ENCODE measurements at places on chromosomes 2 and 18. TPM values are rescaled to one million over a fixed set of nuclear protein-coding genes. Genes with fewer than 3 reads are reported as not detected.

Gene BBS5
- 14.7 TPM for total RNA-seq

DNA sequence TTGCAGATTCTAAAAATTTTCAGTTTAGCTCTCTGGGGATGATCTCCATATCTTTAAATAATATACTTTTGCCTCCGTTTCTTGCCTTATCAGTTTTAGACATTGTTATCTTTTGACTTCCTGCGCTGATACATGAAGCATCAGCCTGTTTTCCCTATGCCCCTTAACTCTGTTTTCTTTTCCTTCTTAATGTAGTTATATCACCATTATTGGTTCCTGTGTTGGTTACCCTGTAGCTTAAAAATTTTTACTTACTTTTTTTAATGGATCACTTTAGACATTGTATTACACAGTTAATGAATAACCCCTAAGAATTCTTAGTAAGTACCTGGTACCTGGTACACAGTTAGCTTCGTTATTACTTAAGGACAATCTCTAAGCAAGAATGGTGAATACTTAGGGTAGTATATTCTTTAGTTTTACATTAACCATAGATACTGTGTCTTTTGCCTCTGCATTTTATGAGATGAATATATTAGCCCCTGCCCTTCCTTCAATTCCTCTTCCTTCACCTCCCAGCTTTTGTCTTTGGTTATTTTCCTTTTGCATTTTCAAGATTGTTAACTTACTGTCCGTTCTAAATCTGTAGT lies 40.9 kb downstream of the BABAM2 start:
- H3K36me3 ChIP-seq: peaks cover 3% of the 10 kb centered on the region
- no peaks in the 10 kb centered on the region for H3K27me3 ChIP-seq
- no peak overlapping the region for H3K4me3 ChIP-seq
- H3K4me1 ChIP-seq: no peaks in the 10 kb centered on the region

DNA sequence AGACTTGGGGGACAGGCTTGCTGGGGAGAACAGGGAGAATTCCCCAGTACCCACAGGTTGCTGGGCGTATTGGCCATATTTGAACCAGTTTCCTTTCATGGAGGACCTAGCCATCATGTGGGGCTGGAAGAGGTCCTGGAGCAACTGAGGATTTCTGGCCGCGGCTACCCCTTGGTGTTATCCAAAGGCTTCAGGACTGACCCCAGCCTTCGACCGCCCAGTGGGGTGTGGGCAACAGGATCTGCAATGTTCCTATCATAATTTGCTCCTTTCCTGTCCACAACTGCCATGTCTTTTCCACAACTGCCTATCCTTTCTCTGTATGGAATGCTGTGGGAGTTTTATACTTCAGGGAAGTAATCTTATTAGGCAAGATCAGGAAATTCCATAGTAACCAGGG lies 1053.6 kb upstream of the SLC39A10 start:
- H3K4me3 ChIP-seq: no peak overlapping the region
- H3K36me3 ChIP-seq: no peaks in the 10 kb centered on the region
- H3K27me3 ChIP-seq: no peaks in the 10 kb centered on the region
- H3K27ac ChIP-seq: no peak overlapping the region
- no peaks in the 10 kb centered on the region for H3K4me1 ChIP-seq
- no peak for DNase-seq

DNA sequence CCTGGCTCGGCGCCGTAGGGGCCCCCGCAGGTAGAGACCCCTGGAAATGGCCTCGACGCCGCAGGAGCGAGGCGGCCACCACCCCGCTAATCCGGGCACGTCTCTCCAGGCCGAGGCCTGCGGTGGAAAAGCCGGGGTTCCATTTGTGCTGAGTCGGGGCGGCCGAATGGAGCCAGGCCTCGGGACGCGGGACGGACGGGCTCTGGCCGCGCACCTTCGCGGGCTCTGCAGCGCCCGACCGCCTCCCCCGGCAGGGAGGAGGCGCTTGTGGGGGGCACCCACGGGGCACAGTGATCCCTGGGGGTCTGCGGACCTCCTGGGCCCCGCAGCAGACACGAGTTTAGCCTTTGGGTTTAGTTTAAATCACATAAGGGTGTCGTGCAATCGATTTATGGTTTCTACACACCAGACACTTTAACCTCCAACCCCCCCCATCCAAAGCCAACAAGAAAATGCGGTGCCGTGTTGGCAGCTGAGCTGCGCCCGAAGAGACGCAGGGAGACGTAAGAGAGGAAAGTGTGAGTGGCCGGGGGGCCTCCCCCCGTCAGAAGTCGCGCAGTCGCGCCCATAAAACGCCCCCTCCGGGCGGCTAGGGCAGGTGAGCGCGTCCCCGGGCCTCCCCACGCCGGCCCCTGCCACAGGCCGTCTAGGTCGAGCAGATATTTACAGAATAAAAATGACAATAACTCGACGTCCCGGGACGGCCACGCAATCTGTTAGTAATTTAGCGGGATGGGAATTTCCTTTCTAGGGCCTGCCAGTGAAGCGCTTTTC lies 1.0 kb upstream of the NFATC1 start:
- DNase-seq: no peak
- no peaks in the 10 kb centered on the region for H3K36me3 ChIP-seq
- H3K4me1 ChIP-seq: peaks cover 29% of the 10 kb centered on the region

Gene CNTNAP5
- not detected for total RNA-seq

DNA sequence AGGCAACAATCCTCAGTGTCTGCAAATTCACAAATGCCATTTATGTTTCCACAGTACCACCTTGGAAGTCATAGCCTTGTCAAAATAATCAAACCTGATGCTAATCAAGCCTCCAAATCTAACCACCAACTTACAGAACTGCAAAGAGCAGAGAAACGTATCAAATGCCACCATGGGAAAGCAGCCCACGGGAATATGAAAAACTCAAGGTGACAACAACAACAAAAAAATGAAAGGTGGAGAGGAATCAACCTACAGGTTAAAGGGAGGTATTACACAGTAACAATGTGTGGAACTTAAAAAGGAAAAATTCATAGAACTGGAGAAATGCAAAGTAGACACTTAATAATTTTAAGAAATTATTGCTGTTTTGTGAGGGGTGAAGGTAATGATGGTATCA lies 46.7 kb downstream of the CD226 start:
- H3K36me3 ChIP-seq: no peaks in the 10 kb centered on the region
- H3K4me1 ChIP-seq: no peaks in the 10 kb centered on the region
- no peaks in the 10 kb centered on the region for H3K27me3 ChIP-seq
- no peak for DNase-seq
- no peak overlapping the region for H3K4me3 ChIP-seq
- H3K27ac ChIP-seq: no peak overlapping the region

Gene SIGLEC15
- total RNA-seq: 0.33 TPM

DNA sequence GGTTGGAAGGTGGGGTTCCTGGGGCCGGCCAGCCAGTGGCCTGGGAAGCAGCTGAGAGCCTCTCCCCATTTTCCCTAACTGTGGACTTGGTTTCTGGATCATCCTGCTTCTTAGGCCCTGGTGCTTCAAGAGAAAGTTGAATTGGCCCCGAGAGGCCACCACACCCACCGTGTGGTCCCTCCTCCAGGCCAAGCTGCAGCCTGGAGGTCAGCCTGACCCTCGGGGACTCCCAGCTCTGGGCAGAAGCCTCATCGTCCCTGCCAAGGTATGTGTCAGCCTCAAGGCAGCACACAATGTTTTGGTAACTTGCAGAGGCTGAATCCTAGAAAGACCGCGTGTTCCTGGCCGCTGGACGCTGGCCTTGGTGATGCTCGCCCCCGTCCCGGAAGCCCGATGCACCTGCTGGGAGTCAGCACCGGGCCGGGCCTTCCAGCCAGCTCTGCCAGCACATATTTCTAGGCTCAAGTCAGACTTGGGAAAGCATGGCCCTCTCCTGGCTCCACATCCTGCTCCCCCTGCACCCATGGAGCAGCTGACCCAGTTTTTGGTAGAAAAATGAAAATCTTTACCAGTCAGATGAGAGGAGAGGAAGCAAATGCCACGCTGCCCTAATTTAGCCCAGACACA lies 72.6 kb downstream of the ACTR2 start:
- no peak overlapping the region for H3K4me3 ChIP-seq
- peak overlapping the region; percentile 24 for H3K27ac ChIP-seq
- H3K4me1 ChIP-seq: peaks cover 24% of the 10 kb centered on the region
- peak; percentile 15 for DNase-seq

DNA sequence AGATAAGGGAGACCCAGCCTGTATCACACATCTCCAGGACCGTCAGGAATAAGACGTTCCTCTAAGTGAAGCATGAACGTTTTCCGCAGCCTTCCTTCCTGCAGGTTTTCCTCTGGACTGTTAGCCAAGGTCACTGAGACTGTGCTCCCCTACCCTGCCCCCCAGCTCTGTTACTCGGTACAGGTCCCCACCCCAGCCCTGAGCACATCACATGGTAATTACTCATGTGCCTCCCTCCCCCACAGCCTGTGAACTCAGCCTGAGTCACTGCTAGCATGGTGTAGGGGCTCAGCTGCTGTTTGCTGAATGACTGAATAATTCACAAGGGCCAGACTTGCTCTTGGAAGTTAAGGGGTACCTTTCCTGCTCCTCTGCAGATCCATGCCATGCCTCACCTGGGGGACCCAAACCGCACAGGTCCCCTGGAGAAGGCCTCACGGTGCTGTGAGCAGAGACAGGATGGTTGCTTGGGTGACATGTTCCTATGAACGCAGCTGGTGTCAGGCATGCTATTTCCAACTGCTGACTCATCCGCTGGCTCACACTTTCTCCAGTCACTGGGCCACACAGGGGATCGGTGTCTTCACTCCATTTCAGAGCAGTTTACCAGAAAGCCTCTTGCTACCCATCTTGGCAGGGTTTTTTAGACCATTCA lies 88.2 kb downstream of the PLB1 start:
- no peak overlapping the region for H3K4me3 ChIP-seq
- H3K27me3 ChIP-seq: no peaks in the 10 kb centered on the region
- no peaks in the 10 kb centered on the region for H3K4me1 ChIP-seq
- peak overlapping the region; percentile 10 for H3K27ac ChIP-seq

DNA sequence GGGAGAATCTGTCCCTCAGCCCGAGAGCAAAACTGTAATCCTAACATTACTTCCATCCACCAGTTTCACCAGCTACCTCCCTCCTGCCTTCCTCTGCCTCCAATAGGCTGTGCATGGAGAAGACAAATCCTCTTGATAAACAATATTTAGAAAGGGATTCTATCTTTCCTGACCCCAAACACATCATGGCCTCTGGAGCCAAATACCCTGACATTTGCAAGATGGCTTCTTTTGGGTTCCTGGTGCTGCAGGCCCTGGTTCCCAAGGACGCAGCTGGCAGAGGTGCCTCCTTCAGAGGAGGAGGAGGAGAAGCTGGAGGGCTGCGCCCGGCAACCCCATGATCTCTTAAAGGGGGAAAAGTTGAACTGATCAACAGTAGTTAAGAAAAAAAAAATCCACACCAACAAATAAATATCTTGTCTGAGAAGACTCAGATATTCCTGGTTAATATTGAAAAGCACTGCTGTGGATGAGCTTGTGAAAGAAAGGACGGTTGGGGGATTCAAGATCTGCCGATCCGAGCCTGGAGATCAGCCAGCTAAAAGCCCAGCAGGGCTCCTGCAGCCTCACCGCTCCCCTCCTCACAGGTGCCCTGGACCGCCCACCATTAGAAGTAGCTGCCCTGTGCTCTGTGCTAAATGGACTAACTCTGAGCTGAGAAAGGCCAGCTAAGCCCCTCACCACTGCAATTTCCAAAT lies 116.8 kb downstream of the MSH2 start:
- H3K27me3 ChIP-seq: no peaks in the 10 kb centered on the region
- no peak overlapping the region for H3K4me3 ChIP-seq
- H3K27ac ChIP-seq: no peak overlapping the region

Measured in thyroid gland (tissue), 4 donors.